ENCODE measurements at places on chromosomes 16 and 17.

- DNase-seq, result no peak
Measured at GRCh38 chr17:12867726-12868125, 78.4 kb downstream of the ARHGAP44 start.

DNA sequence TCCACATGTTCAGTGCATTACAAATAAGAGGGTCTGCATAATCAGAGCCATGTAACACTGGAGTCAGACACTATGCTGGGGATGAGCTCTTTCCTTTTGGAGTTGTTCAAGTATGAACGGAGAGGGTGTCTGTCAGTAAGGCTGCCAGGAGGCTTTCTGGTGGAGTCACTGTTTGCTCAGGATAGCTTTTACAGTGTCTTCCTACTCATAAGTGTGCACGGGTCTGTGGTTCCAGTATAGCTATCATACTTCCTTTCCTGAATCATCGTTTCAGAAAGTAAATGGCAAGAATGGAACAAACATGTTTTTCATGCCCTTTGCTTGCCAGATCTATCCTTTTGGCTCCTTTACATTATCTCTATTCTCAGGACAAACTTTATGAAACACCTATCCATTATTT lies 152.7 kb upstream of the CDH11 start:
- DNase-seq, result no peak

DNA sequence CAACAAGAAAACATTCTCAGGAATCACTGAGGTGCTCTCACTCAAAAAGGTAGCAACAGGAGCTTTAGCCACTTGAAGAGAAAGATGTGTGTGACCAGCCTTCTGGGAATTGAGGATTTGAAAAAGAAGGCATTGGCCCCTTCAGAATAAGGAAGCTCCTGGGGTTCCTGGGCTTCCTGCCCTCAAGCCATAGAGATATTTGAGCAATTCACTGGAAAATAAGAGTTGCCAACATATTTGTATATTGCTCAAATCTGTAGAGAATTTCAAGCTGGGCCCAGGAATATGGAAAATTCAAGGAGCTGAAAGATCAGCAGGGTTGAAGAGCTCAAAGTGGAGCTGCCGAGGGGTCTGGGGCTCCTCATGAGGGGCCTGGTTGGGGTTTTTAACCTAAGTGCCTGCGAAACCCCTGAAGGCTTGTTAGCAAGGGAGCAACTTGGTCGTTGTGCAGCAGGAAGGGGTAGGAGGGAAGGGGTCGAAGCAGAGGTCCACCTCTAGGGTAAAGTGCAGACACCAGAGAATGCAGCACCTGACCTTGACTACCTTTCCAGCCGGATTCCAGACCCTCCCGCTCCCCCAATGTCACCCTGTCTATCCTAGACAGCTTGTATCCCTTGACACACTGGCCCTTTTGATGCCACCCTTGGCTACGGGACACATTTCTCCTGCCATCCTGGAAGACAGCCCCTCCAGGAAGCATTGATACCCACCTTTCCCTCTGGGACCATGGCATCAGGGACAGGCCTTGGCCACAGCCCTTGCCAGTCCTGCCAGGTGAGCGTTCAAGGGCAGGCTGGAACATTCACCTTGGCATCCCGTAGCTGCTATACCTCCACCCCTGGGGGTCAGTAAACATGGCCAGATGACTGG lies 67.6 kb upstream of the SREBF1 start:
- no peak for DNase-seq

DNA sequence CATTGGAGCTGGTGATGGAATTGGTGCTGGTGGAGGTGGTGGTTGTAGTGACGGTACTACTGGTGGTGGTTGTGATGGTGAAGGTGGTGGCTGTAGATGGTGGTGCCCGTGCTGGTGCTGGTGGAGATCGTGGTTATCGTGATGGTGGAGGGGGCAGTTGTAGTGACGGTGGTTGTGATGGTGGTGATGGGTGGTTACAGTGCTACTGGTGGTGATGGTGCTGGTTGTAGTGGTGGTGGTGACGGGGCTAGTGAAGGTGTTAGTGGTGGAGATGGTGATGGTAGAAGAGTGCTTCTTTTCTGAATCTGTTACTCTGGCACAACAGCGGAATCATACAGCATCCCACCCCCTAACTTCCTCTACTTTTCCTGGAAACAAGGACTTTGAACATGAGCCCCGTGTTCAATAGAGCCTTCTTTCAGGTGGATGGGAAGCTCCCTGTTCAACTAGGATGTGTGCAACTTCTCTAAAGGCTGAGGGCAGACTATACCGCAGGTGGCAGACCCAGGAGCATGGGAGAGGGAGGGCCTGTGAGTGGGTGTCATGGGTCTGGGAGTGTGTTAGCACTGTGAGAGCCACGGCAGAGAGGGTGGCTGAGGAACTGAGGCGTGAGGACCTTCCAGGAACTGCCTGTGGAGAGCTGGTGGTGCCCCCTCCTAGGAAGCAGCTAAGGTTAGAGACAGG lies 8.2 kb downstream of the TBX21 start:
- DNase-seq, result no peak

- no peak for DNase-seq
Measured at GRCh38 chr16:4713663-4714501, 20.2 kb downstream of the ANKS3 start.

DNA sequence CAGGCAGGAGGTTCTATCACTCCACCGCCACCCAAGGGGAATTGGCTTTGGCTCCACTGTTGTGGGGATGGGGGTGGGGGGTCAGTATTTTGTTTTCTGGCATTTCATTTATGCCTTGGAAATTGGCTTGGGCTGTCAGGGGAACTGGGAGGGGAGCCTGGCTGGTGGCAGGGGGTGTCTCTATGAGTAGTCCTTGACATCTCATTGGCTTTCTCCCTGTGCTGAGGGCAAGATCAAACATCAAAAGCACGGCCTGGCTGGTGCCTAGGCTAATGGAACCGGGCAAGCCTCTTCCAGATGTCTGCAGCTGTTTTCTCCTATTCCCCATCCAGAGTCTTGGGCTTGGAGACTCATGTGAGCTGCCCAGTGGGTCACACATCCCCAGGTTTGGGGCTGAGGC lies 17.4 kb upstream of the NGFR start:
- DNase-seq, result no peak

- no peak for DNase-seq
Measured at GRCh38 chr16:82460766-82461165, 166.0 kb upstream of the CDH13 start.

GRCh38 chr16:11949527-11949926 lies 7.7 kb upstream of the NPIPB2 start:
- peak; percentile 68 for DNase-seq

DNA sequence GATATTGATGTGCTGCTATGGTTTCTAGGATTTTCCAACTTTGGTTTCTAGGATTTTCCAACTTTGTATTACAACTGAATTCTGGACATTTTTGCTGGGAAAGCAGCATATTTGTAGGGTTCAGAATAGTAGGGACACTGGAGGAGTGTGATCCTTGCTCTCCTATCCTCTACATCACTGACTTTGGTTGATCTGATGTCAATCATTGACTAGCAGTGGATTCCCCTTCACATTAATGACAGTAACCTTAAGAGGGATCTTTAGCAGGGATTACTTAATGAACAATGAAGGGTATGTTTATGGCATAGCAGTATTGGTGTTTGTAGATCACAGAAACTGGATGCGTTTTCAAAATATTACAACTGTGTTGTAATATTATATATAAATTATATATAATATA lies 67.4 kb downstream of the MAP2K4 start:
- DNase-seq, result no peak

DNA sequence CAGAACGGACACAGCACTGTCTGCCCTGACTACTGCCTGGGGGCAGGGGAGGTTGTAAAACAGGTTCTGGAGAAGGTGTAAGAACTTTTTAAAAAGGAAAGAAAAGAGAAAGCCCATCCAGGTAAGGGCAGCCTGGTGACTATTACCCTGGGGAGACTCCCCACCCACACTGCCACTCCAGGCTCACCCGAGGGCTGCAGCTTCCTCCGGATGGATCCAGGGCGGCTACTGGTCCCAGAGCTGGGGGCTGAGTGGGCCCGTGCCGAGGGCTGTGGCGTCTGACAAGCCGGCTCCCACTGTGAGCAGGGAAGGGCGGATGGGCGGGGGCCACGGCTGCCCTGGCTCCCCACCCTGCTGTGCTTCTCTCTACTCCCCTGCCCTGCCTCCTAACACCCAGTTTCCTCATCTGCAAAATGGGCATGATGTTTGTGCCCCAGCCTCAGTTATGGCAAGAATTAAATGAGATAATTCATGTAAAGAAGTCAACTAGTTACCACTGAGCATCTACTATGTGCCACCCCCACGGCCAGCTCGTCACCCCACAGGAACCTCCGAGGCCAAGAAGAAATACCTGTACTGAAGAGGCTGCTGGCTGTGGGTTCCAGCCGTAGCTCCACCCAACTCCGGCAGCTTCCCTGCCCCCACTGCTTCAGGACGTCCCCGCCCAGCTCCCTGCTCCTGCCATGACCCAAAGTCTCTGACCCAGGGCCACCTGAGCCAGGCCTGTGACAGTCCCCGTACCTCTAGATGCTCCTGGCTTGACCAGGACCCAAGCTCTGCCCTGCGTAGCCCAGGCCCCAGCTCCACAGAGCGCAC lies 24.2 kb downstream of the KATNB1 start:
- no peak for DNase-seq

DNA sequence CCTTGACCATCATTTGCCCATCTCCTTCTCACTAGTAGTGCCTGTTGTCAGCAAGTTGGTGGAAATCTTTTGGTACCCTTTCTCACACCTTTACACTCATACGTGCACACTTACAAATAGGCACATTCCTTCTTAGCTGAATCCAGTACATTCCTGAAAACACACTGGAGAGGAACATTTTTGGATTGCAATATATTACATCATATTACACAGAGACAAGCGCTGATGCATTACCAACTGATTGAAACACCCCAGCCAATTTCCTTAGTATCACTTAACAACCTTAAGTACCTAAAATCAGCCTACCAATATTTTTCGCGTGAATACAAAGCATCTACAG lies 64.1 kb downstream of the PLCG2 start:
- no peak for DNase-seq

DNA sequence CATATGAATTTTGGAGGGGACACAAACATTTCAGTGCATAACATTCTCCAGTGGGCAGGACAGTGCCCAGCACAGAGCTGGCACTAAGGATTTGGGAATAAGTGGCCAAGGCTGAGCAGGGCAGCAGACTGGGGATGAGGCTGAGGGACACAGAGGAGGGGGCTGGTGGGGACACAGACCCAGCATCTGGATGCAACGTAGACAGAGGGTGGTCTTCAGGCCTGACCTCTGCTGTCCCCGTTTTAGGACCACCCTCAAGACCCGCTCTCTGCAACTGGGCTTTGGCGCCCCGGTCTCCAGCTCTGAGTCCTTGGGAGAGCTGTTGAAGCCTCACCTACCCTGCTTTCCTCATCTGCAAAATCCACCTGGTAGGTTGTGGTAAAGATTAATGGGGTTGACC lies 3.3 kb upstream of the PRSS33 start:
- DNase-seq, result no peak

- no peak for DNase-seq
Measured at GRCh38 chr16:79130616-79131015, 469.9 kb downstream of the MAF start.

GRCh38 chr17:218432-219110 lies 37.1 kb upstream of the DOC2B start:
- no peak for DNase-seq

- no peak for DNase-seq
Measured at GRCh38 chr16:3655030-3655395, 522 bp downstream of the DNASE1 start.

DNA sequence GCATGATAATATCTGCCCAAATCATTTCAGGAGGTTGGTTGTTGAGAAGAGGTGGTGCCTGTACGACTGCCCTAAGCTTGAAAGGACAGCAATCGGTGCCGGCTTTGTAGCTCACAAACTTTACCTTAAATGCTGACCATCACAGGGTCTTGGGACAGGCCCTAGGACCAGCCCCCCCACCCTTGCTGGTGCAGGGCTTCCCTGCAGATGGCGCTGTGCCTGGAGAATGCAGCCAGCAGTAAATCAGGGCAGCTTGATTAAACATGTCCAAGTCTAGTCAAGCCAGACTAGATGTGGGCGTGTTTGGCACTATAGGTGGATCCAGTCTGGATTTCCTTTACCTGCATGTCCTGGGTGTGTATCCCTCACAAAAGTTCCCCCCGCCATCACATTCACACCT lies 135.5 kb upstream of the CRHR1 start:
- no peak for DNase-seq

GRCh38 chr16:14372471-14372870 lies 257.6 kb downstream of the PARN start:
- DNase-seq, result no peak

DNA sequence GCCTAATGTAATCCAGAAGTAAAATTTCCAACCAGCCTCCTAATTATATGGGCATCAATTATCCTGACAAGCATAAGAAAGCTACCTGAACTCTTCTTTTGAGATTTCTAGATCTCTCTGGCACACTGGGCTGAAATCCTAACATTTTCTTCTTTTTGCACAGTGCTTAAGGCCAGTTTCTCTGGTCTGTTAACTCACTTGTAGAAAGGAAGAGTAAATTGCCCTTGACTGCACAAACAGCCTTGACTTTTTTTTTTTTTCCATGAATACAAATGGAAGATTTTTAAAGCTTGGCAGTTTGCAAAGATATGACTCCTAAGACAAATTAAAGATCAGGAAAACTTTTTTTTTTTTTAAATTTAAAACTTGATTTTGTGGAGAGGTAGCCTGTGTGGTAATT lies 291.2 kb upstream of the MON1B start:
- DNase-seq, result no peak

- DNase-seq, result no peak
Measured at GRCh38 chr16:60170196-60170595, 1436.1 kb upstream of the GOT2 start.

DNA sequence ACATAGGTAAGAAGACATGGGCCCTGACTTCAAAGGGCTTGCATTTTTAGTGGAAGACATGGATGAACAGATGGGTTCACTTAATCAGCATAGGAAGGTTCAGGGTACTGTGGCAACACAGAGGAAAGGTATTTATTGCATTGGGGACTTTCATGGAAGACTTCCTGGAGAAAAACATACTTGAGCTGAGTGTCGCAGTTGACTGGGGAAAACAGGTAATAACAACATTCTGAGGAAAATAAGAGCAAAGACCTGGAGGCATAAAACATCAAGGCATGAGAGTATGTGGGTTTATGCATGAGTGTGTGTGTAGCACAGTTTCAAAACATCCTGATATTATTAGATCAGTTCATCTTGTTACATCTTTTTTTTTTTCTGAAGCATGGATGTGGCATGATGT lies 82.7 kb downstream of the MAP2K6 start:
- DNase-seq, result no peak

GRCh38 chr16:3578610-3579551 lies 1.7 kb upstream of the NLRC3 start:
- DNase-seq, result no peak

DNA sequence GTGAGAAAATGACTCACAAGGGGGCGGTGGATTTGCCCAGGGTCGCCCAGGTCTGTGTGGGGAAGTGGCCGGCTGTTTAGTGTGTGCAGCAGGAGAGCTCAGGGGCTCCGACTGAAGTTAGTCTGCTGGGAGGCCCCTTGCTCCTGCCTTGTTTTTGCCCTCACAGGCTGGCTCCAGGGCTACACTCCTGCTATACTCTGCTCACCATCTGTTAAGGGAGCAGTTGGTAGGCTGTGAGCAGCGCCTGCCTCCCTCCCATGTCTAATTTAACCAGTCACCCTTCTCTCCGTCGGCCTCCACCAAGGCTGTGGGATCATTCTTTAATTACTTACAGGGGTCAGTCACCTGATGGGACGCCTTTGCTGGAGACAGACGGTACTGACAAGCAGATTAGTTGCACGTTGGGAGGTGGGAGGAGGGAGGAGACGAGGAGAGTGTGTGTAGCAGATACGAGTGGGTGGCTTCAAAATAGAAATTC lies 35.5 kb downstream of the KSR1 start:
- DNase-seq, result no peak

- no peak for DNase-seq
Measured at GRCh38 chr17:1930337-1930645, 94.8 kb downstream of the RTN4RL1 start.

All from A673 (cell line).